ENCODE measurements at places on chromosomes 3 and 15.
A peak's percentile ranks its signal among the peaks of the same experiment; 100 is the strongest.

DNA sequence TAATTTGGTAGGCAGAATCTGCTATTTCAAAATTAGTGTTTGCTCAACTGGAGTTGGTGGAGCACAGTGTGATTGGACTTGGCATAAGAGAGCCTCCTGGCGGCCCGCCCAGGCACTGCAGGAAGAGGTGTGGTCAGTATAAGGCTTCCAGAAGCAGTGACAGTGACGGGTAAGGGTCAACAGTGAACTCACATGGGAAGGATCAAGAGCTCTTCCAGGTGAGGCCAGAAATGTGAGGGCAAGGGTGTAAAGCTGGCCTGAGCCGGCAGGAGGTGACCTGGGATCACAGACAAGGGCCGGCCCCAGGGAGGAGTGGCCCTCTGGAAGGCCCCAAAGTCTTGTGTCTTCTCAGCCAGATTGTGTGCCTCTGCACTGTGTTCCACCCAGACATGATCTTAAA, 93.2 kb upstream of the RNF7 start:
- DNase-seq, result no peak

GRCh38 chr3:127800508-127800907, 21.8 kb downstream of the MGLL start:
- DNase-seq, result no peak

- no peak for DNase-seq
Observed at GRCh38 chr3:119639494-119640350, 20.7 kb downstream of the POPDC2 start.

- DNase-seq, result no peak
Observed at GRCh38 chr3:187976365-187976900, 177.5 kb upstream of the LPP start.

GRCh38 chr3:59731943-59732342, 682.1 kb upstream of the CFAP20DC start:
- no peak for DNase-seq

DNA sequence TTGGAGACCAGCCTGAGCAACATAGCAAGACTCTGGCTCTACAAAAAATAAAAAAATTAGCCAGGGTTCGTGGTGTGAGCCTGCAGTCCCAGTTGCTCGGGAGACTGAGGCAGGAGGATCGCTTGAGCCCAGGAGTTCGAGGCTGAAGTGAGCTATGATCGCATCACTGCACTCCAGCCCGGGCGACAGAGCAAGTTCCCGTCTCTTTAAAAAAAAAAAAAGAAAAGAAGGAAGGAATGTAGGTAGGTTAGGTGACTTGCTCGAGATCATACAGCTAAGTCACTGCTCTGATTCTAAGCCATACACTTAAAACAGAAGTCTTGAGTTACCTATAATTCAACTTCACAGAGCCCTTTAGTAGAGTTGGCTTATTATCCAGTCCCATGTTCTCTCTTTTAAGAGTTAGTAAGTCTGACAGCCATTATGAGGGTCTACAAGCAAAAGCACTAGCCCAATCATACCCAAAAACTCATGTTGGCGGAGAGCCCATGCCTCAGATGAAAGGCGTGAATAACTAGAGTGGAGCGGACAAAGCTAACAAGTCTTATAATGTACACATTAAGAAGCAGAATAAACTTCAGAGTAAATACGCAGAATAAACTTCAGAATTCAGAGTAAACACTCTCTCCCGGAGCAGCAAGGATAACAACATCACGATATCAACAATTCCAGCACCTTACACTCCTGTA, 768 bp downstream of the AAGAB start:
- DNase-seq, result no peak

- DNase-seq, result no peak
Observed at GRCh38 chr3:45182915-45183871, 37.0 kb upstream of the CDCP1 start.

- DNase-seq, result no peak
Observed at GRCh38 chr15:68285259-68285980, 7.9 kb downstream of the FEM1B start.

DNA sequence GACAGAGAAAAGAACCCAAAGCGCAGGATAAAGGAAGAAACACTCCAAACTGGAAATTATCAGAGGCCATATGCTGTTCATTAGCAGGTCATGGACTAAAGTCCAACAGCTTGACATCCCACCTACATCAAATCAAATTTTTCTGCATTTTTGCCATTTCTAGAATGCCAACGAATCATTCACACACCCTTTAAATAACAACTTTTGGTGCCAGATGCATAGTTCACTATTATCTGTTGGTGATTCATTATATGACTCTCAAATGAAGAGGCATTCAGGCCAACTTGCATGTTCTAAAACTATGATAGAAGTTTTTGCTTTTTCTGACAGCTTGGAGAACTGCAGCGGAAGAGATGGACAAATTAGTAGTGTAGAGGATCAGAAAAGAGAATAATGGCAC, 529.8 kb upstream of the NAALADL2 start:
- peak; percentile 82 for DNase-seq

DNA sequence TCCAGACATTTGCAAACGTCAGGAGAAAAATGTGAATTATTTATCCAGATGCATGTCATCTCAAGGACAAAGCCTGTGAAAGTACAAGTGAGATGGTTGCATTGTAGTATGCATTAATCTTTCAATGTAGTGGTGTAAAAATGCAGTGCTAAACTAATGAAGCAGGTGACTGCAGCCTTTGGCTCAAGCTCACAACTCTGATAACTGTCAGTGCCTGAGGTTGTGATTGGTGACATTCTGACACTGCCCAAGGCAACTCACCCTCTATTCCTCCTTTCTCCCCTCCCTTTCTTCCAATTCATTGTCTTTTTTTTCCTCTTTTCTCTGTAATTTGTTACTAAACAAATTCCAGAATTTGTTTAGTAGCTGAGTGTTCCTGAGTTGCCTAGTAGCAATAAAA, 20.0 kb upstream of the TMOD3 start:
- no peak for DNase-seq

GRCh38 chr15:39582286-39582976, 1.6 kb downstream of the THBS1 start:
- peak; percentile 70 for DNase-seq

- DNase-seq, result no peak
Observed at GRCh38 chr15:41861736-41862356, 23.2 kb downstream of the PLA2G4B start.

DNA sequence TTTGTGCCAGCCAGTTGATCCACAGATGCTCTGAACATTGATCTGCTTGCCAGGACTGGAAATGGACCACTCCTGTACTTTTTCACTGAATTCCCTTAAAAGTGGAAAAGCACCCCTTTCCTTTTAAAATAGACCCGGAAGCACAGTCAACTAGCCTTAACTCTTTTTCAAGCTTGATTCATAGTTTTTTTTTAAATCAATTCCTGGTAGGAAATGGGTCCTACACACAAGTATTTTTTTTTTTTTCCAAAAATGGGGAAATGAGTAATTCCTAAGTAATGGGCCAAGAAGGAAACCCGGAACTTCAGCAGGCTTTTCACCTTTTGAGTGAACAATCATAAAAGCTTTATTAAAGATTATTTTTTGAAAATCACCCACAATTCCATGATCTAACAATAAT, 234.4 kb upstream of the ADAMTS9 start:
- no peak for DNase-seq

GRCh38 chr15:43799209-43799944, 643 bp downstream of the SERINC4 start:
- no peak for DNase-seq

DNA sequence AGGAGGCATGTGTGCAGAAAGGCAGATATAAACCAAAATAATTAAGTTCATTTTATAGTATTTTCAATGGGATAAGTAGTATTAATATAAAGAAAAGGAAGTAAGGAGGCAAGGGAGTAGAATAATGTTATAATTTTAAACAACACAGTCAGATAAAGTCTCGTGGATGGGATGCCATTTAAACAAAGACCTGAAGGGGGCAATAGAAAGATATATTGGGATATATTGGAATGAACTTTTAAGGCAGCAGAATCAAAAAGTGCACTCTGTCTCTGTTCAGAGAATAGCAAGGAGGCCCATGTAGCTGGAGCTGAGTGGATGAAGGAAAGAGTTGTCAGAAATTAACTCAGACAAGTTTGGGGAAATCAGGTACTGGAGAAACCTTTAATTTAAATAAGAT, 158.7 kb downstream of the CGGBP1 start:
- DNase-seq, result no peak

DNA sequence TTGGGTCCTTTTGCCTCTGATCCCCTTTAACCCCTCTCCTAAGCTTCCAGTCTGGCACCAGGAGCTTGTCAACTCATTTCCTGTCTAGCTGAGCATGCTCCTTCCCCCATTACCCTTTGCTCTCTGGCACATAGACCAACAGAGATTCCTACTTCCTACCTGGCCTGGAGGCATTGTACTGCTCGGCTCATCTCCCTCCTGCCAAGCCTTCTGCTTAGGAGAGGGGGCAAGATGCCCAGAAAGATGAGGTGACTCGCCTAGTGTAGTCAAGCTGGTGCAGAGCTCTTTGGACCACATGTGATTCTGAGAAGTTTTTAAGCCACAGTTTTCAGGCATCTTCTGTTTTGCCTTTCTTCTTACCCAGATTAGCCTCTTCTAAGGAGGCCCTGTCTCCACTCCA, 95.4 kb downstream of the ZNF621 start:
- DNase-seq, result no peak

DNA sequence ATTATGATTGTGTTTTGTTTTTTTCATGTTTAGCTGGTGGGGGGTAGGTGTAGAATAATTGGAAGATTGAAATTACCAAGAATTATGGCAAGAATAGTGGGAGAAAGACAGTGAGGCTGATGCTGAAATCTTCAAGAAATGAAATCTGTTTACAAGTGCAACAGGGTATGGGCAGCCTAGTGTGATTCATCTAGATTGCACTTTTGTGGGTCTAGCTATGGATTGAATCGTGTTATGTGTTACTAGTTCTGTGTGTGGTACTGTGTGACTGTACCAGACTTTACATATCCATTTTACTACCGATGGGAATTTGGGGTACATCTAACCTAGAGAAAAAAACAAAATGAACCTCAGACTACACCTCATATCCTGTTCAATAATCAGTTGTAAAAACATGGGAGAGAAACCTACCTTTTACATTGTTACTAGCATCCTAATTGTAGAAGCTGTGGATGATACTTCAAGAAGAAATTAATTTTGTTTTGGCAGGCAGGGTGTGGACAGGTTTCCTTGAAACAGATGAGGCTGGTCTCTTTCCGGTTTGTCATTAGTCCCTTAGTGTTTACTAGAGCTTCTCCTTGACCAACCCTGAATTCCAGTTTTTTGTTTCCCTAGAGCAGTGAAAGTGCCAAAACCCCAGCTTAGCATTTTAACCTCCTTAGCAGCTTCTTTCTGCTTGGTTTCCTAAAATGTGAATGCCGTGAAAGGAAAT, 47.9 kb downstream of the OPA1 start:
- DNase-seq, result no peak

DNA sequence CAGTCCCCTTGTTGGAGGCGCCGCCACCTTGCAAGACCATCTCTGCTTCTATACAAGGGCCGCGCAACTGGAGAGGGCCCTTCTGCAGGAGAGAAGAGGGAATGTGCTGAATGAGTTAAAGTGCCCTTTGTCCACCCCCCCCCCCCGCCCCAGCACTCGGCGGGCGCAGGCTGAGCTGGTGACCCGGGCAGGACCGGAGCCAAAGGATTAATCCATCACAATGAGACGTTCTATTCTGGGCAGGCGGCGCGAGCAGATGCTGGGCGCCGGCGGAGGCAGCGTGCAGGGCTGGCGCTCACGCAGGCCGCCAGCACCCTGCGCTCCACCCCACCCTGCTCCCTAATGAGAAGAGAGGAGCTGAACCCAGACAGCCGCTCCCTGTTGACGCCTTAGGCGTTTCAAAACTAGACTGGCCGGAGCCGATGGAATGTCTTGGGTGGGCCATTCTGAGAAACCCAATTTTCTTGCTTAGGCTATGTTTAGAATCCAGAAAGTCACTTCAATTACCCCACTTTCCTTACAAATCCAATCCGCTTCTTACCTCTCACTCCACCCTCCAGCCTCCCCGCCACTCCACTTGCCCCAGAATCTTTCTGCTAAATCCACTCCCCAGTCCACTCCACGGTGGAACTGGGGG, 32.9 kb downstream of the GJD2 start:
- DNase-seq, result peak; percentile 92

- no peak for DNase-seq
Observed at GRCh38 chr15:48888191-48888590, 10.3 kb downstream of the EID1 start.

- no peak for DNase-seq
Observed at GRCh38 chr3:53803124-53803815, 42.9 kb downstream of the CHDH start.

DNA sequence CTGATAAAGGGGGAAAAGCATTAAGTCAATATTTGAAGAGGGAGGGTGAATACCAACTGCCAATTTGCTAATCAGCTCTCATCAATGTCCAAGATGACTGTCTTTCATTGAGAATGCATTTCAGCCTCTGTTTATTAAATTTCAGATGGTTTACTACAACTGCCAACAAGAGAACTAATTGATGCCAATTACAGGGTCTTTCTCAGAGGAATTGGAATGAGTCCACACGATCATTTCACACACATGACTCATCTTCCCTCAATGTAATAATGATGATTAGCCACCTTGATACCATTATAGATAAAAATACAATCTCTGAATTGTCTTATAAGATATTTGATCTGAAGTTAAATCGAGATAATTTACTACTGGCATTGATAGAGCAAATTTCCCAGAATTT, 1274.4 kb downstream of the ROBO2 start:
- no peak for DNase-seq

- peak; percentile 50 for DNase-seq
Observed at GRCh38 chr3:29486096-29486495, 205.2 kb downstream of the RBMS3 start.

DNA sequence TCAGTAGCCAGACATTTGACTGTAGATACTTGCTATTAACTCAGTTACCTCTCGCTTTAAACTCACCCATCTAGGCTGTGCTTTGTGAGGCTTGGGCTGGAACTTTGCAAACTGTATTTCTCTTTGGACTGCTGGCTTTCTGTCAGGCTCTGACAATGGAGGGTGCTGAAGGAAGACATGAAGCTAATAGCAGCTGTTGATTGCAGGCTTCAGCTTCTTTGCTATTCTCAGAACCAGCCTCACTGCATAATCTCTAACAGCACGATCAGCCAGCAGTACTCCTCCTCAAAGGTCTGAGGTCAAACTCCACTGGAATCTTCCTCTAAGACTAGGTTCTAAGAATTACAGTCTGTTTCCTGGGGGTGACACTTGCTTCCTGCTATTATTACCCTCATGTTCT, 295.6 kb downstream of the ZBBX start:
- DNase-seq, result no peak

DNA sequence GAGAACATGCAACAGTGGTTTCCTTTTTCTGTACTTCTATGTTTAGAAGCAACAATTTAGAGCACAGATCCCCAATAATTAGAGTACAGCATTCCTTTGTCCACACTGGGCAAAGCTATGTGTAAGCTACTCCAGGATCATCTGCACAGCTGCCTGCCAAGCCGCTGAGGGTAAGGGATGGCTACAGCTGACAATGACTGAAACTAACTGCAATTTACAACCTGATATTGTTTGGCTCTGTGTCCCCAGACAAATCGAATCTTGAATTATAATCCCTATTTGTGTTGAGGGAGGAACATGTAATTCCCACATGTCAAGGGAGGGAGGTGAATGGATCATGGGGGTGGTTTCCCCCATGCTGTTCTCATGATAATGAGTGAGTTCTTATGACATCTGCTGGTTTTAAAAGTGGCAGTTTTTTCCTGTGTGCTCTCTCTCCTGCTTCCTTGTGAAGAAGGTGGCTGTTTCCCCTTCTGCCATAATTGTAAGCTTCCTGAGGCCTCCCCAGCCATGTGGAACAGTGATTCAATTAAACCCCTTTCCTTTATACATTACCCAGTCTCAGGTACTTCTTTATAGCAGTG, 54.8 kb upstream of the TNFSF10 start:
- DNase-seq, result no peak

Measured in GM04503 (cell line).